Effector memory CD8-positive, alpha-beta T cell (primary cell): ENCODE measurements at places on chromosomes 11 and 22.

GRCh38 chr11:72726266-72727220 is 25.7 kb downstream of the ARAP1 start:
- H3K4me1 ChIP-seq: peaks cover 32% of the 10 kb centered on the region
- peaks cover 37% of the 10 kb centered on the region for H3K36me3 ChIP-seq
- no peak for DNase-seq
- peak overlapping the region; percentile 93 for H3K27ac ChIP-seq
- H3K4me3 ChIP-seq: no peak overlapping the region

GRCh38 chr22:20178075-20178914 is 27.4 kb upstream of the CCDC188 start:
- no peaks in the 10 kb centered on the region for H3K36me3 ChIP-seq
- peaks cover 22% of the 10 kb centered on the region for H3K27me3 ChIP-seq
- DNase-seq: no peak
- no peak overlapping the region for H3K27ac ChIP-seq
- H3K4me1 ChIP-seq: no peaks in the 10 kb centered on the region
- H3K4me3 ChIP-seq: no peak overlapping the region

DNA sequence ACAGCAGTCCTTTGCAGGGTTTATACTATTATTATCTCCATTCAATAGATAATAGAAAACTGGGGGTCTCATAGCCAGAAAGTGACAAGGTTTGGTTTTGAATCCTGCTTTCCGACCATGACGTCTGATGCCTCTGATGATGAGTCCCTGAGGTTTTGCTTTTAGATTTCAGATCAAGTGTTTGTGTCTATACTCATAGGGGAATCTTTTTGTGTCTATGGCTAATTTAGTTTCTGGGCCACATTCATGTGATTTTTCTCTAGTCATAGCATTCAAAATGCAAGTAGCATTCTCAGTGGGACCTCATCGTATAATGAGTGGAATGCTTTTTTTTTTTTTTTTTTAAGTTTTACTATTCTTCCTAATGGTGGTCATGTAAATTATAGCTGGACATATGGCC is 72.9 kb downstream of the TNRC6B start:
- peaks cover 33% of the 10 kb centered on the region for H3K36me3 ChIP-seq
- no peak overlapping the region for H3K27ac ChIP-seq
- H3K27me3 ChIP-seq: no peaks in the 10 kb centered on the region

GRCh38 chr11:72391638-72392423 is 42.5 kb downstream of the CLPB start:
- peaks cover 10% of the 10 kb centered on the region for H3K4me1 ChIP-seq
- no peaks in the 10 kb centered on the region for H3K36me3 ChIP-seq
- no peak for DNase-seq

GRCh38 chr11:61579676-61580270 is 1.1 kb downstream of the SYT7 start:
- peak overlapping the region; percentile 70 for H3K4me3 ChIP-seq
- H3K27me3 ChIP-seq: peaks cover 48% of the 10 kb centered on the region
- no peak for DNase-seq
- H3K4me1 ChIP-seq: peaks cover 7% of the 10 kb centered on the region
- no peak overlapping the region for H3K27ac ChIP-seq
